ENCODE measurements at places on chromosomes 7 and 10. TPM values are rescaled to one million over a fixed set of nuclear protein-coding genes. Genes with fewer than 3 reads are reported as not detected.

CLRN3 gene
- not detected for total RNA-seq

NEUROG3 gene
- total RNA-seq, result 0.23 TPM

RPP38 gene
- 14.9 TPM for total RNA-seq

ANKRD30A gene
- total RNA-seq, result not detected

AKR1D1 gene
- not detected for total RNA-seq

DIP2C gene
- 0.76 TPM for total RNA-seq

OPN1SW gene
- not detected for total RNA-seq

TRIM56 gene
- 72.6 TPM for total RNA-seq

SCRN1 gene
- total RNA-seq, result 2.5 TPM

NRG3 gene
- not detected for total RNA-seq

WDFY4 gene
- not detected for total RNA-seq

CHN2 gene
- total RNA-seq, result 6.8 TPM

MLLT10 gene
- total RNA-seq, result 49.9 TPM

COL17A1 gene
- total RNA-seq, result not detected

CPVL gene
- 1.8 TPM for total RNA-seq

KIF20B gene
- total RNA-seq, result 83.5 TPM

ADO gene
- total RNA-seq, result 22.2 TPM

LRRC18 gene
- total RNA-seq, result not detected

WNT2 gene
- not detected for total RNA-seq

Measured in activated CD4-positive, alpha-beta memory T cell treated with anti-CD3 and anti-CD28 coated beads, Interleukin-2, amount 10 ng/mL, durations not matched to agents 7 days and 5 days (primary cell).